HuH-7.5 (cell line): ENCODE measurements at places on chromosomes 5 and 9.

DNA sequence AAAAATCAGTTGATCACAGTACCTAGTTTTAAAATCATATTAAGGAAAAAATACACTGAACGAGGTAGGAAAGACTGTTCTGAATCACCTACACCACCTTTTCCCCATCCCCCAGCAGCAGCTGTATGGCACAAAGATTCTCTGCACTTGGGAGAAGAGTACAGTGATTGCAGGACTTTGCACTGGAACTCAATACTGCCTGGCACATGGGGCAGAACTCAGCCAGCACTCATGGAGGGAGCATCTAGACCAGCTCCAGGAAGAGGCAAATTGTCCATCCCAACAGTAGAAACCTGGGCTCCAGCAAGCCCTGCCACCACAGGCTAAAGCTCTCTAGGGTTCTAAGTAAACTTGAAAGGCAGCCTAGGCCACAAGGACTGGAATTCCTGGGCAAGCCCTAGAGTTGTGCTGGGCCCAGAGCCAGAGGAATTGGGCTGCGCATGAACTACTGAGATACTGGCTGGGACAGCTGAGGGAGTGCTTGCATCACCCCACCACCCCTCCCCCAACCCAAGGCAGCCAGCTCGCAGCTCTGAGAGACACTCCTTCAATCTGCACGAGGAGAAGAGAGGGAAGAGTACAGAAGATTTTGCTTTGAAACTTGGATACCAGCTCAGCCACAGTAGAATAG lies 654.4 kb upstream of the CDH6 start:
- DNase-seq: no peak

DNA sequence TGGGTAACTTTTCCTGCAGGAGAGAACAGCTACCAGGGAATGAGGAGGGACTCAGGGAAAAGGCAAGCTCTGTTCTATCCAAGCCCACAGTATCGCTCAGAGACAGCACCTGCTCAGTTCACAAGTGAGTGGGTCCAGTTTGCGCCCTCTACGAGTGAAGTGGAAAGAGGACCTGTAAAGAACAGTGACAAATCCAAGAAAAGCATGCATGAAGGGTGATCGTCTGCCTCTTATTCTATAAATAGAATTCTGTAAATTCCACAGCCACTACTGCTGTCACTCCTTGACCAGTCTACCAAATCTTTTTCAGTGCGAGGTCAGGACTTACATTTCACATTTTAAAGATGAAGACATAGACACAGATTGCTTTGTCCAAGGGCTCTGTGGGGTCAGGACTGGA lies 117.5 kb downstream of the ENTREP1 start:
- no peak for DNase-seq

DNA sequence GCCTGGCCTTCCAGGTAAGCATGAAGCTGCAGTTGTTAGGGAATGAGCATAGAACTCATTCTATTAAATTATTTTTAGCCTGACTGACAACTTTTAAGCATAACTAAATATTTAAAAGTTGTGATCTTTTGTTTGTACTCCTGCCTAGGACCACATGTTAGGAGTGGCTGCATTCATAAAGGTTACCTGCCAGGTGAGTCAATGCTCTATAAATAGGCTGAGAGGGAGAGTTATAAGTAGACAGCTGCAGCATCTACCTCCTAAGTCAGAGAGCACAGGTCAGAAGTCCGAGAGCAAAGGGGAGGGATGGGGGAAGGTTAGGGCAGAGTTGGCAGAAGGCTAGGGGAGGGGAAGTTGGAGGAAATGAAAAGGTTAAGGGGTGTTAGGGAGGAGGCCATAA lies 292.4 kb upstream of the TLE4 start:
- no peak for DNase-seq

GRCh38 chr9:114652776-114653555 lies 4.6 kb downstream of the TEX53 start:
- DNase-seq: no peak

- no peak for DNase-seq
Measured at GRCh38 chr5:87190041-87190440, 77.6 kb upstream of the RASA1 start.

- DNase-seq: no peak
Measured at GRCh38 chr9:92180669-92181181, 65.5 kb upstream of the SPTLC1 start.
